H1 (cell line): ENCODE measurements at places on chromosomes 5 and 9.

- no peaks in the 10 kb centered on the region for H3K4me1 ChIP-seq
- no peaks in the 10 kb centered on the region for H3K27me3 ChIP-seq
- no peak for DNase-seq
- no peak overlapping the region for H3K4me3 ChIP-seq
- no peaks in the 10 kb centered on the region for H3K36me3 ChIP-seq
Observed at GRCh38 chr9:94772639-94773303, 46.3 kb downstream of the AOPEP start.

DNA sequence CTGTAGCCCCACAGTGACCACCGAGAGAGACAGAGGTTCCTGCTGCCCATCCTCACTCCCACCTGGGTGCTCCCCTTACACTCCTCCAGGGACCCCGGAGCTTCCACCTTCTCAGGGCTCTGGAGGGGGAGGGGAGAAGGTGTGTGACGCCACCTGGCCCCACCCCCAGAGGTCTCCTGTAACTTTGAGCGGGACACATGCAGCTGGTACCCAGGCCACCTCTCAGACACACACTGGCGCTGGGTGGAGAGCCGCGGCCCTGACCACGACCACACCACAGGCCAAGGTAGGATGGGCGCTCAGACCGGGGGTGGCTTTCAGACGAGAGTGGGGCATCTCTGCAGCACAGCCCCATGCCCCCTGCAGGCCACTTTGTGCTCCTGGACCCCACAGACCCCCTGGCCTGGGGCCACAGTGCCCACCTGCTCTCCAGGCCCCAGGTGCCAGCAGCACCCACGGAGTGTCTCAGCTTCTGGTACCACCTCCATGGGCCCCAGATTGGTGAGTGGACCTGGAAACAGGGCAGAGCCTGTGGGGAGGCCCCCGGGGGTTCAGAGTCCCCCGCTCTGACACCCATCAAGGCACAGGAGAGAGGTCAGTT, 4.5 kb downstream of the MAMDC4 start:
- peaks cover 1% of the 10 kb centered on the region; the same call in 1 of the 2 replicates for H3K36me3 ChIP-seq
- no peak overlapping the region for H3K4me3 ChIP-seq
- no peaks in the 10 kb centered on the region for H3K4me1 ChIP-seq
- DNase-seq, result peak; percentile 52
- no peaks in the 10 kb centered on the region for H3K27me3 ChIP-seq

DNA sequence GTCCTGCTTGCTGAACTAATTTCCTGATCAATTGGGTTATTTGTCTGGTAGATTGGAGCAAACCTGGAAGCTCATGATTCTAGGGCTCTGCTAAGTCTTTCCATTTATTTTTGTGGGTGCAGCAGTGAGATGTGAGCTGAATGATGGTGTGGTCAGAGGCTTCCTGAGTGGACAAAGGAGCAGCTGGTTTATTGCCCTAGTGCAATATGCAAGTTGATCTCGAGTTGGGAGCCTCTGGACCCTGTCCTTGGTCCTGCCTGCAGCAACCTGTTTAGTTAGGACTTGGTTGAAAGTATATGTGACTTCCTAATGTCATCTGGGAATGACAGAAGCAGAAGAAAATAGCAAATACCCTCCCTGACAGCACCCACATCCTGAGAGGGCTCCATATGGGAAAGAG, 4.2 kb upstream of the UNC5A start:
- DNase-seq, result no peak
- H3K4me3 ChIP-seq, result no peak overlapping the region
- no peaks in the 10 kb centered on the region for H3K36me3 ChIP-seq
- peaks cover 22% of the 10 kb centered on the region for H3K27me3 ChIP-seq
- H3K4me1 ChIP-seq, result peaks cover 1% of the 10 kb centered on the region; the same call in 1 of the 2 replicates

- H3K4me3 ChIP-seq, result no peak overlapping the region
- H3K27ac ChIP-seq, result no peak overlapping the region
- no peak for DNase-seq
- no peaks in the 10 kb centered on the region for H3K27me3 ChIP-seq
Observed at GRCh38 chr5:82352146-82352791, 74.1 kb upstream of the RPS23 start.

DNA sequence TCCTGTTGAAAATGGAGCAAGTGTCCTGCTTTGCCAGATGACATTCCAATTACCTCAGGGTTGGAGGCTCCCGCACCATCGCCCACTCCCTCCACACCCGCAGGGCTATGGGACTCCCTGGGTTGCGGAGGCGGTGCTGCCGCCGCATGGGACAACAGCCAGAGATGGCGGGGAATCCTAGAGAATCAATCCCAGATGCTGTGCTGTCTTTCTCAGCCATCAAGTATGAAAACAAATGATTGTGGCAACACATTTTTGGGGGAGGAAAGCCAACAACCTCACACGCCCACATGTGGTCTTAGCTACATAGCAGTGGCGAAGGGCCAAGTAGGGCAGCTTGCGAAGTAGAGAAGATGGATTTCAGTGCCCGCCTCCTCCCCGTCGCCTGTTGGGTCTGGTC, 46.7 kb downstream of the IL31RA start:
- H3K36me3 ChIP-seq, result no peaks in the 10 kb centered on the region
- no peaks in the 10 kb centered on the region for H3K4me1 ChIP-seq
- no peak overlapping the region for H3K4me3 ChIP-seq
- no peak overlapping the region for H3K27ac ChIP-seq
- no peaks in the 10 kb centered on the region for H3K27me3 ChIP-seq
- no peak for DNase-seq
